ENCODE measurements at places on chromosomes 2 and 18.

- DNase-seq, result no peak
Measured at GRCh38 chr18:80232710-80233109, 14.6 kb downstream of the PARD6G start.

GRCh38 chr2:66240286-66240685, 194.6 kb upstream of the MEIS1 start:
- peak; percentile 46 for DNase-seq

- no peak for DNase-seq
Measured at GRCh38 chr18:79975985-79976680, 11.7 kb downstream of the HSBP1L1 start.

DNA sequence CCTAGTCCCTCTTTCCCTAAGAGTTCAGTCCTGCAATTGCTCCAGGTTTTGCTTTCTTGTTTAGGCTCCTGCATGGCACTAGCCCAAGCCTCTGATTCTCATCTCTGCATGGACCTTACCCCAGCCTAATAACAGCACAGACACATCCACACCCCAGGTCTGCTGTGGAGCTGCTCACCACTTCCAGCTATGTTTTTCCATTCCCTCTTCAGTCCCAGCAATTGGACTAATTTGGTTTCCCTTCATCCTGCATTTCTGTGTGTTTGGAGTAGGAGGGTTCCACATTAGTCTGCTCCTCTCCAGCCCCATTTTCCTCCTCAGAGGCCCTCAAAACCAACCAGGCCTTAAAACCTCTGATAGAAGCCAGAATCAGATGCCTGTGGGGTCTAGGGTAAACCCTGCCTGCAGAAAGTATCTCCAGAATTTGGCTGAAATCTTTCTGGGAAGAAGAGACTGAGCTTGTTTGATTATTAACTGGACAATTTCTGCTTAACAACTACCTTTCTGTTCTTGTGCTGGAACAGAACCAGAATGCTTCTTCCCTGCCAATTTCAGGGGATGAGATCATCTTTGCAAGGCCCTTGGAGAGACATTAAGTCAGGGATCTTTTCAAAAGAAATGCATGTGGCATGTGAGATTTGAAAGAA, 95.9 kb downstream of the GFPT1 start:
- no peak for DNase-seq

- DNase-seq, result no peak
Measured at GRCh38 chr18:25261768-25262167, 90.2 kb downstream of the ZNF521 start.

GRCh38 chr2:122323927-122324326, 568.5 kb downstream of the TSN start:
- no peak for DNase-seq

DNA sequence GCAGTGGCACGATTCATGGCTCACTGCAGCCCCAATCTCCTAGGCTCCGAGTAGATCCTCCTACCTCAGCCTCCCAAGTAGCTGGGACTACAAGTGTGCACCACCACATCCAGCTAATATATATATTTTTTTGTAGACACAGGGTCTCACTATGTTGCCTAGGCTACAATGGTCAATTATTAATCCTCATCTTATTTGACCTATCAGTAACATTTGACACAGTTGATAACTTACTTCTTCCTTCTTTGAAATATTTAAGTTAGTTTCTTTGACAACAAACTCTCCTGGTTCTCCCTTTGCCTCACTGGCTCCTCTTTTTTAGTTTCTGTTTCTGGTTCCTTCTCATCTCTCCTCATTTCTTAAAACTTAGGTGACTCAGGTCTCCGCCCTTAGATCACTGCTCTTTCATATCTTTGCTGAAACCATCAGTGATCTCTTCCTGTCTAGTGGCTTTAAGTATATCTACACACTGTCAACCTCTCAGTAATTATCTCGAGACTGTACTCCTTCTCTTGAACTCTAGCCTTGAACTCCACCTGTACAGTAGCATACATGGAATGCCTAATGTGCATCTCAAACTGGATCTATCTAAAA, 11.5 kb downstream of the PGAP1 start:
- no peak for DNase-seq

- no peak for DNase-seq
Measured at GRCh38 chr2:114368705-114369104, 73.7 kb upstream of the DPP10 start.

DNA sequence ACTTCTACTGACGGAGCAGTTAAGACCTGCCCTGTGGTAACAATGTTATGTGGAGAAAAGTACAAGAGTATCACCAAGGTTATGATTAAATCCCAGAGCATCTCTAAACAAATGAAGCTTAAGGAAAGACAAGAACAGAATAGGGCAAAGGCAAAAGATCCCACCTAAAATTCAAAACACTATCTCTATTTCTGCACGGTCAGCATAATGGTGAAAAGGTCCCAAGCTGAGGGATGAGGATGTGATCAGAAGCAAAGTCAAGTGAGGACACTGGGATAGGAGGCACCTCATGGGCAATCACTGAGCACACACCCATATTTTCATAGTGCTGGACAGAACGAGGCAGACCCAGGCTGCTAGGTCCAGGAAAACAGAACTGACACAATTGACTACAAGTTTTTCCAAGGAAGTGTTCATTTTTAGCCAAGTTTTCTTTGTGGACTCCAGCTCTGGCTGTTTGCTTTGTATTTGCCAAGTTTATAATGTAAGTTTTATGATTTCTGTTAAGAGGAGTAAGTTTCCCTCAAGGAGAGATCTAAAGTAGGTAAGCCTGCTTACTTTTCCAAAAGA, 77.8 kb downstream of the NCKAP5 start:
- DNase-seq, result no peak
